Lower leg skin (tissue), 4 donors: ENCODE measurements at places on chromosomes 16 and 17. TPM values are rescaled to one million over a fixed set of nuclear protein-coding genes. Genes with fewer than 3 reads are reported as not detected.
A peak's percentile ranks its signal among the peaks of the same experiment; 100 is the strongest.

DNA sequence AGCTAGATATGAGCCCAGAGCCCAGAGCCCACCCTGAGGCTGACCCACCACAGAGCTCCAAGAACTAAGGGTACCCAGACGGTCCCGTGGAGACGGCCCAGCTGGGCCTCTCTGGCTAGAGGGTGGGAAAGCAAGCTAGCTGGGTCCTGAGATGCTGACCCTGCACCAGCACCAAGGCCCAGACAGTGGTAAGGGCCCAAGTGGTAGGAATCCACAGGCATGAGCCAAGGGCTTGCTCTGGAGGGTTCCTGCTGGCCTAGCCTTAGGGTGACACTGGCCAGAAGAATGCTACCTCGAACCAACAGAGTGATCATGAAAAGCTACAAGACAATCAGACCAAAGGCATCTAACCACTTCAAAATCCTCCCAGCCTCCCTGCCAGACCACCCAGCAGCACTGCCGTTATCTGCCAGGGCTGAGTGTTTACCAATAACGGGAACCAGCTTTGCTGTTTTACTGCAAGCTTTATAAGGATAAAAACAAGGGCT, 13.2 kb downstream of the HIC1 start:
- no peak for DNase-seq

DNA sequence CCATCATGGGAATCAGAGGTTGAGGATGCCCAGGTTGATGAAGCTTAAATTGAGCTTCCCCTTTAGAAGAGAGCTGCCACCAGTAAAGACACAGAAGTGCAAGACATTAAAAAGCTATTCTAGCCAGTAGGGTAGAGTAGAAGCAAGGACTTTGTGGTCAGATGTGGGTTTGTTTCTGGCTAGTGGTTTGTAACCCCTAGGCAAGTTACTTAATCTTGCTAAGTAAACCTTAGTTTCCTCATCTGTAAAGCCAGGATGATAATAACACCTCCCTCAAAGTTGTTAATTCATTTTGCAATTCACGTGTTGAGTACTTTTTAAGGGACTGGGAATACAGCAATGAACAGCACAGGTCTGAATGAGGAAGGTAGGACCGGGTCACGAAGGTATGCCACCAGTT, 3.6 kb downstream of the SNTB2 start:
- no peak for DNase-seq

GRCh38 chr17:65514082-65514481, 47.4 kb downstream of the AXIN2 start:
- no peak for DNase-seq

DNA sequence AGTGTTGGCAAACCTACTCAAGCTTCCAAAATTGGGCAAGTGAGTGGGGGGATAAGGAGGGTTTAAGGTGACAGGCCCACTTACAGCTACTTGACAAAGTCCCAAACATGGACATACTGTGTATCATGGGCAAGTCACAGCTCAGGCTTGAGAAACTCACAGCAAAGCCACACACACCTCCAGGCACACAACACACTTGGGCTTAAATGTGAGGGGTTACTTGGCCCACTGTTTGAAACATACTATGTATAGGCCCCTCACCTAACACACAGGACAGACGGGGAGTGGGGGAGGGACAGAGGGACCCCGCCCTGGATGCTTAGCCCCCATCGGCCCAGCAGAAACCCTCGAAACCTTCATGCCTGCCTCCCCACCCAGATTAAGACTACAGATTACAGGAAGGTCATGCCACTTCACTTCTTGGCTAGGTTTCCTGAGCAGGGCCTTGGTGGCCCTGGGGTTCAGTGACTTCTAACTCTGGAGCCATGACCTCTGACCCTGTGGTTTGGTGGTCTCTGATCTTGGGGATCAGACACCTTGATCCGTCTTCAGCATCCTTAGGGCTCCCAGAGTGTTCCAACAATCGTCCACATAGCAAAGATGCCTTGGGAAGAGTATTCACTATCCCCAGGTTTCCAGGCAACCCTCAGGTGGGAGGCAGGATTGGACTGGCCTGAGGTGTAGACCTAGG, 2.3 kb upstream of the SAMD14 start:
- no peak for DNase-seq

GRCh38 chr17:77099997-77100396, 40.8 kb upstream of the SEC14L1 start:
- DNase-seq: peak; percentile 62

DNA sequence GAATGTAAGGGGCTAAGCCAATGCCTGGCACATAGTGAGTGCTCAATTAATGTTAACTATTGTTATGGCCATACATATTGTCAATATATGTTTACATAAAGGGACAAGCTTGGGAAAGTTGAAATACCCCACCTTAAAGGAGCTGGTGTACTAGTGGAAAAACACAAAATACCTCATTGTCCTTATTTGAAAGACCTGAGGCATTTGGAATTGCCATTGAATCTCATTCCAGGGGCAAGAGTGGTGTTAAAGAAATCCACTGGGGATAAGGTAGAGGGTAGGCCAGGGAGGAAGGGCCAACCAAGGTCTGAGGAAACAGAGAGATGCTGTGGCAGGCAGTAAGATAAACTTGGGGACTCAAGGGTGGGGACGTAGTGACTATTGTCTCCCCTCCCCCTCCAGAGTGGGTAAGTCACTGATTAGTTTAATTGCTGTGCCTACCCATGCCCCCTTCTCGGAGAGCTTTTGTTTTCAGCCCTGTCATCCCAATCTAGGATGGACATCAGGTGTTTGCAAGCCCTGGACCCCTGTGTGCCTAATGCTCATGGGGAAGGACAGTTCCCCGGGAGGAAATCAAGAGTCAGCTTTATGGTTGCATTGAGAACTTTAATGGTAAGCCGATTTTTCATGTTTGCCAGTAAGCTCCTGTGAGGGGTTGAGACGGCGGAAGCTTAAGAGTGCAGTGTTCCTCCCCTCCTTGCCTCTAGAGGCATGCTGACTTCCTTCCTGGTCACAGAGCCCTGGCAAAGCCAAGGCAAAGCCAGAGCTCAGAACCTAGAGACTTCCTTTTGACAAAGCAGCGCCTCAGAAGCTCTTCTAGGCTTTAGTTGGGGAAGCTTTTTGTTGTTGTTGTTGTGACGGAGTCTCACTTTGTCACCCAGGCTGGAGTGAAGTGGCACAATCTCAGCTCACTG, 2.5 kb upstream of the HEATR9 start:
- DNase-seq: no peak

GRCh38 chr17:53227111-53227510, 595.6 kb upstream of the KIF2B start:
- DNase-seq: no peak

DNA sequence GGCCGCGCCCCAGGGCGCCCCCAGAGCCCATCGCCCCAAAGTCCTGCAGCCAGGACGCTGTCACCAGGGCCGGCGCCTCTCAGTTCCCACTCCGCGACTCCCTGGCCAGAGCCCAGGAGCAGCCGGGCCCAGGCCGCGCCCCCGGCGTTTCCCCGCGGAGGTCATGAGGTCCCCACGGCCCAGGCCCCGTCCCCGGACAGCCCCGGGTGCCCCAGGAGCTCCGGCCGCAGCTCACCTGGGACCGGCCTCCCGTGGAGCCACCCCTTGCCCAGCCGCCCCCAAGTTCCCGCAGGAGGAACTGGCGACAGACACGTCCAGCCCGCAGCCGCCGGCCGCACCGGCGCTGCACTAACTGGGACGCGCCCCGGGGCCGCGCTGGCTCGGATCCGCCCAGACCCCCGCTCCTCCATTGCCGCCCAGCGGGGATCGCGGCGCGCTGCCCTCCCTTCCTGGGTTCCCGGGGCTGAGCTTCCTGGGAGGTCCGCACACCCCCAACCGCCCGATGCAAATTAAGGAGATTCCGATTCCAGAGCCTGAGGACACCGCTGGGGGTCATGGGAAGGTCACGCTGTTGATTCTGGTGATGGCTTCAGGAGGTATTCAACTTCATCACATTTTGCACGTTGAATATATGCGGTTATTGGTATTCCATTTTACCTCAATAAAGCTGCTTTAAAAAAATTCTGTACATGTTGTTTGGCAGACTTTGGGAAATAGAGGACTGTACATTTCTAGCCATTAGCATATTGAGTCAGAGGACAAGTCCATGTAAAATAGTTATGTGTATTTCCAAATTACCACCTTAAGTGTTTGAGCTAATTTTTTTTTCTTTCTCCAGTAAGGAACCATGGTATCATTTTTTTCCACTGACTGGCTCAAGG, 9.9 kb downstream of the AHSP start:
- DNase-seq: no peak

DNA sequence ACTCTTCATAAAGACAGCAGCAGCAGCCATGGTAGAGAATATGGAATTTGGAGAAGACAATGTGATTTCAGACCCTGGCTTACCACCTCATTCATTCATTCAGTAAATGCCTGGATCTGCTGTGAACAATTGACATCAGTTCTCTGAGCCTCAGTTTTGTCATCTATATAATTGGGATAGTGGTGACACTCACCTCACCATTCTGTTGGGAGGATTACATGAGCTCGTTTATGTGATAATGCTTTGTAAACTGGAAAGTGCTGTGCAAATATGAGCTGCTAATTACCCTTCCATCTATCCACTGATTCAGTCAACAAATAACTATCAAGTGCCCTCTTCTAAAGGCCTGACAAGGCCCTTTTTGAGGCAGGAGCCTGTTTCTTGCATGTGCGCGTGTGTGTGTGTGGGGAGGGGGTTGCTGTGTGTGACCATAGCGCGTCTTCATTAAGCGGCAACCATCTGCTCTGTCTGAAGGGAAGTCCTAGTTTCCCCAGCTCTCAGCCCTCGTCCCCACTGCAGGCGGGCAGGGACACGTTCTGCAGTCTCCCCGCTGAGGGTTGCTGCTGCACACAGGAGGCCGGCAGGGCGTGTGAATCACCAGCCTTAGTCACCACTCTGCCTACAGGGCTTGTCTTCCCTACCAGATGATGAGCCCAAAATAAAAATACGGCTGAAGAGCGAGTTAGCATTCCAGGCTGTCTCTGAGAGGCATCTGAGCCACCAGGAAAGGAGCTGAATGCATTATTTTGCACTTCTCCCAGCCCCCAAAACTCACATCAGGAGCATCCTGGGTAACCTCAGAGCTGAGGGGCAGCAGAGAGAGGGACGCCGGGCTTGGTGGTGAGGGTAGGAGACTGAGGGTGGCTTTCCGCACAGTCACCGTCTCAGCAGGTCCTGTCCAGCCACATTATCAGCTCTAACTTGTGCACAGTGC, 19.9 kb downstream of the ARL4D start:
- peak; percentile 76 for DNase-seq

DNA sequence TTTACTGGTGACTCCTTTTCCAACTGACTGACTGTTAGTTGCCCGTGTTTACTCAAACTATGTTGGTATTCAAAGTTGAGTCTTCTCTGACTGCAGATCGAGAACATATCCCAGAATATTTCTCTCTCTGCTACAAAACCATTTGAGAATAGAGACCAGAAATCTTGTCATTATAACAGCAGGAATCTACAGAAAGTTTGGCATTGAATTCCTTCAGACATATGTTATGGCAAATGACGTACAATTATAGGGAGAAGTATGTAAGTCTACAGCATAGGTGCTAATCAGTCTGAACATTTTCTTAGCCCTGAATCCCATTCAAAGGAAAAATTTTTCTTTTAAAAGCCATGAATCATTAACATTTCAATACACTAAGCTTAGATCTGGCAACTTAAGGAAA, 239.8 kb upstream of the SOX9 start:
- no peak for DNase-seq

DNA sequence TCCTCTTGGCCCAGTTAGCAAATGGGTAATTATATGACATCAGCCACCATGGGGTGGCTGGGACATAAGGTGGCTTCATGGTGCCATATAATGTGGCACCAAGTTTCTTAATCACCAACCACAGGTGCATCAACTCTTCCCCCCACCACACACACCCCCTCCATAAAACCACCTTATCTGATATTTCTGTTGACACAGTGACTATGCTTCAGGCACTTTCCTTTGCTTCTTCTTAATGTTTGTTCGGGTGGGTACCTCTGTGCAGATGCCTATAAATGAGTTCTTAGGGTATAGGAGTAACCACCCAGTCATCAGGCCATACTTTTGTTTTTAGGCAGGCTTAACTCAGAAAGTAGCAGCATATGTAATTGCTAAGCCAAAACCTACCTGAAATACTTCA, 29.5 kb downstream of the RNF43 start:
- no peak for DNase-seq

DNA sequence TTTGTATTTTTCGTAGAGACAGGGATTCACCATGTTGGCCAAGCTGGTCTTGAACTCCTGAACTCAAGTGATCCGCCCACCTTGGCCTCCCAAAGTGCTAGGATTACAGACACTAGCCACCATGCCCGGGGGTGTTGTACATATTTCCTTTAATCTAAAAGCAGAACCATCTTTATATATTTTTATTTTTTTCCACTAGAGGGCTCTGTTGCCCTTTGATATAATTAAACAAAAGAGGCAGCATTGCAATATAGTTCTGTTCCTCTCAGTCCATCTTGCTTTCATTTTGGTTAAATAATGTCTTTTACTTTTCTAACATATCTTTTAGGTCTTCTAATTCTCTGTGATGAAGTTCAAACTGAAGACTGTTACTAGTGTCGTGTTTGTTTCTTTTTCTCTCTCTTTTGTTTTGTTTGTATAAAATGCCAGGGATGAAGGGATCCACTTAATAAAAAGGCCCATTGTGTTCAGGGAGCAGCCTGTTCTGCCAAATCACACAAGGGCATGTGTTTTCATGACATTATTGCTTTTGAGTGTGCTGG, 23.4 kb downstream of the WWOX start:
- DNase-seq: no peak

DNA sequence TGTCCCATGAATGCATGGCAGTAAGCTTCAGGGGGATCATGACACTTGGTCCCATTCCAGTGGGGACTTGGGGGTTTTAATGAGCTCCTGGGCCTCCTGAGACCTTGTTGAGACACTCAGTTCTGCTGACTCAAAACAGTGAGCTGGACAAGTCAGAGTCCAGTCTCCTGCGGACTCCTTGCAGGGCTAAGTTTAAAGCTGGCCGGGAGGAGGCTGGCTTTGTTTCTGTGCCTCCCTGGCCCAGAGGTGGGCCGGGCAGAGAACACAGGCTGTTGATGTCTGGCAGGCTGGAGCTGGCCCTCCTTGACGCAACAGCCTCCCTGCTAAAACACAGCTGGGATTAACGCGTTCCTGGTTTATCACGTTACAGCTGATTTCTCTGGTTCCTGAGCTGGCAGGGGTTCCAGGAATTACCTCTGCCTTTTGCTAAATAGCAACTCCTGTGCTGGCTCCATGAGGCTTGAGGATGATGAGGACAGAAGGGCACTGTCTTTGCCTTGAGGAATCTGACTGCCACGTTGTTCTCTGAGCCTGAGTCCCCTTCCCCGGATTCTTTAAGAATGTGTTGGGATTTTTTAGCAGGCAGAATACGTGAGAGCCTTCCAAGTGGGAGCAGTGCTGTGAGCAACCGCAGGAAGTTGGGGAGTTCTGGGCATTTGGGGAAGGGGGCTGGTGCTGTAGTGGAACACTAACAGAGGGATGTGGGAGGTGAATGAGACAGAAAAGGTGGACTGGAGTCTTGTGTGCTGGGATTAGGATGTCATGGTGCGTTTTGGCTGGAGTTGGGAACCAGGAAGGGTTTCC, 2.0 kb downstream of the GPT2 start:
- DNase-seq: no peak

GRCh38 chr17:8420041-8420934, 15.4 kb upstream of the NDEL1 start:
- DNase-seq: no peak

- no peak for DNase-seq
Measured at GRCh38 chr17:3213587-3213986, 6.1 kb downstream of the OR1A1 start.

The EVPLL gene
- total RNA-seq: 5.0 TPM

The CD300LB gene
- total RNA-seq: 1.3 TPM

The HS3ST3B1 gene
- total RNA-seq: 30.1 TPM

The CD68 gene
- 15.6 TPM for total RNA-seq

The YBX2 gene
- 3.4 TPM for total RNA-seq

The KCTD19 gene
- total RNA-seq: not detected

The ARMC7 gene
- 14.7 TPM for total RNA-seq

The CES5A gene
- 0.34 TPM for total RNA-seq

The FAHD1 gene
- 71.7 TPM for total RNA-seq

The PDF gene
- 17.7 TPM for total RNA-seq
